ENCODE measurements at places on chromosomes 6 and 20. TPM values are rescaled to one million over a fixed set of nuclear protein-coding genes. Genes with fewer than 3 reads are reported as not detected.

DNA sequence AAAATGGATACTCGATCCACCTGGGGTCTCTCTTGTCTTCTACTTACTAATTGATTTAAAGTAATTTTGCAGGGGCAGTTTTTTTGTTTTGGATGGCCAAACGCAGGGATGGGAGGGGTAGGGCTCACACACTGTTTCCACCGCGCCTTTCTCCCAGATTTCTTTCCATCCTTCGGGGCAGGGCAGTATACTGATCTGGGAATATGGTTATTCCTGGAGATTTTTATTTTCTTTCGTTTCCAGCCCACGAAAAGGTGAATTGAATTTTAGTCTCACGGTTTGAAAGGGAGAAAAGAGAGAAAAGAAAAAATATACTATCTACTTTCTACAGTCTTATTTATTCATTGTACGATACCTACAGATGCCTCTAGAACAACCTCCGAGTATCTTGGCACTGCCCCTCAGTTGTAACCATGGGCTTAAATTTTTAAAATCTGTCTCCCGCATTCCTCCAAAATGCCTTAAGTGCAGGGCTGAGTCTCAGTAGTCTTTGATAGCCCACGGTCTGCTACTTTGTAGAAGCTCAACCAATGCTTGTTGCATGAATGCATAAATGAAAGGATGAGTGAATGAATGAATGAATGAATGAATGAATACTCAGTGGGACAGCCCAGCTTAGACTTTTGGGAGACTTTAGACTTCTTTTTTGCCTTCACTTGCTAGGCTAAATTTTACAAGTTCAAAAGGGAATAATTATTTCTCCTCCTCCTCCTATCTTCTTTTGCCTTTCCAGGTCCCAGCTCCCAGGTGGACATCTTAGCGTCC, 18.1 kb upstream of the TRIM27 start:
- no peaks in the 10 kb centered on the region for H3K27me3 ChIP-seq
- DNase-seq: no peak
- H3K27ac ChIP-seq: peak overlapping the region; percentile 82
- peak overlapping the region; percentile 50 for H3K4me3 ChIP-seq
- H3K4me1 ChIP-seq: peaks cover 40% of the 10 kb centered on the region

GRCh38 chr20:11861479-11861878, 56.2 kb upstream of the BTBD3 start:
- no peak overlapping the region for H3K4me3 ChIP-seq
- H3K4me1 ChIP-seq: no peaks in the 10 kb centered on the region
- H3K27me3 ChIP-seq: no peaks in the 10 kb centered on the region
- no peak for DNase-seq
- no peak overlapping the region for H3K27ac ChIP-seq

- H3K4me3 ChIP-seq: no peak overlapping the region
- DNase-seq: no peak
- no peak overlapping the region for H3K27ac ChIP-seq
- no peaks in the 10 kb centered on the region for H3K4me1 ChIP-seq
- no peaks in the 10 kb centered on the region for H3K36me3 ChIP-seq
Measured at GRCh38 chr6:56386717-56387116, 139.3 kb upstream of the COL21A1 start.

DNA sequence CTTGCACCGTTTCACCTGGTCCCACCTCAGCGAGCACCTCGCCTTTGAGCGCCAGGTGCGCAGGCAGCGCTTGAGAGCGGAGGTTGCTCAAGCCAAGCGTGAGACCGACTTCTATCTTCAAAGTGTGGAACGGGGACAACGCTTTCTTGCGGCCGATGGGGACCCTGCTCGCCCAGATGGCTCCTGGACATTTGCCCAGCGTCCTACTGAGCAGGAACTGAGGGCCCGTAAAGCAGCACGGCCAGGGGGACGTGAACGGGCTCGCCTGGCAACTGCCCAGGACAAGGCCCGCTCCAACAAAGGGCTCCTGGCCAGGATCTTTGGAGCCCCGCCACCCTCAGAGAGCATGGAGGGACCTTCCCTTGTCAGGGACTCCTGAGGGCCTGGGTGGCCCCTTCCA, 1.5 kb downstream of the ABT1 start:
- H3K27ac ChIP-seq: no peak overlapping the region
- peaks cover 30% of the 10 kb centered on the region for H3K4me1 ChIP-seq
- no peak overlapping the region for H3K4me3 ChIP-seq
- H3K36me3 ChIP-seq: no peaks in the 10 kb centered on the region
- H3K27me3 ChIP-seq: peaks cover 20% of the 10 kb centered on the region
- no peak for DNase-seq

- no peak for DNase-seq
- H3K27me3 ChIP-seq: no peaks in the 10 kb centered on the region
- no peak overlapping the region for H3K4me3 ChIP-seq
- no peaks in the 10 kb centered on the region for H3K36me3 ChIP-seq
Measured at GRCh38 chr20:4434681-4435080, 287.0 kb upstream of the PRND start.

DNA sequence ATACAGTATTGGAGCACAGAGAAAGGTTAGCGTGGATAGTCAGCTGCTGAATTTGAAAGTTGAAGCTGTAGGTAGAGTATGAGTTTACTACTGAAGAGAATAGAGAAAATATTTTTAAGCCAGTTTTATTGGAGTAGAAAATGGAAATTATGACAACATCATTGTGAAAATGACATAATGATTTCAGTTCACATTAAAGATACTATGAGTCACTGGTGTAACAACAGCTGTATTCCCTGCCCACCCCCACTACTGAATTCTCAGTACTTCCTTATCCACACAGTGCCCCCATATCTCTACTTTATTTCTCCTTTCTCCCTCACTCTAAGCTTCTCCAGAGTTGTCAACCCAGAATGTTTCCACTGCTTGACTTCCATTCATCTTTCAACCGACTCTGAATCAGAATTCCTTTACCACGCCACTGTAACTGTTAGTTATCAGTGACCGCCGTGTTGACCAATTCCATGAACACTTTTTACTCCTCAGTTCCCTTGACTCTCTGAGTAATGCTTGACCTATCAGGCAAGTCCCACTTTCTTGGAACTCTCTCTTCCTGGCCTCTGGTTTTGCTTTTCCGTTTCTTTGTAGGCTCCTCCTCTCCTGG, 139.6 kb downstream of the AIG1 start:
- DNase-seq: no peak
- no peaks in the 10 kb centered on the region for H3K4me1 ChIP-seq
- H3K4me3 ChIP-seq: no peak overlapping the region
- no peaks in the 10 kb centered on the region for H3K36me3 ChIP-seq
- no peak overlapping the region for H3K27ac ChIP-seq

- no peaks in the 10 kb centered on the region for H3K27me3 ChIP-seq
- H3K4me1 ChIP-seq: no peaks in the 10 kb centered on the region
- H3K27ac ChIP-seq: no peak overlapping the region
- DNase-seq: no peak
Measured at GRCh38 chr6:42125231-42125630, 17.2 kb downstream of the C6orf132 start.

- no peaks in the 10 kb centered on the region for H3K27me3 ChIP-seq
- peaks cover 50% of the 10 kb centered on the region for H3K4me1 ChIP-seq
- no peak for DNase-seq
- no peak overlapping the region for H3K27ac ChIP-seq
- H3K4me3 ChIP-seq: no peak overlapping the region
- no peaks in the 10 kb centered on the region for H3K36me3 ChIP-seq
Measured at GRCh38 chr6:15401120-15401519, 155.3 kb downstream of the JARID2 start.

DNA sequence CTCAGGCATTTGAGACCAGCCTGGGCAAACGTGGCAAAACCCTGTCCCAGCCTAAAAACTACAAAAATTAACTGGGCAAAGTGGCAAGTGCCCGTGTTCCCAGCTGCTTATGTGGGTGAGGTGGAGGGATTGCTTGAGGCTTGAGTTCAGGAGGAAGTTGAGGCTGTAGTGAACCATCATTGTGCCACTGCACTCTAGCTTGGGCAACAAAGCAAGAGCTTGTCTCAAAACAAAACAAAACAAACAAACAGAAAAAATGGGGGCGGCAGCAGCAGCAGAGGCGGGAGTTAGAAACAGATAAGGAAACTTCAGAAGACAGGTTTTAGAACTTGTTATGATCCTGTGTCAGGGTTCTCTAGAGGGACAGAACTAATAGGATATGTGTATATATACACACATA, 49.0 kb downstream of the SCAF8 start:
- no peak for DNase-seq
- no peaks in the 10 kb centered on the region for H3K27me3 ChIP-seq
- H3K36me3 ChIP-seq: peaks cover 25% of the 10 kb centered on the region
- no peaks in the 10 kb centered on the region for H3K4me1 ChIP-seq
- no peak overlapping the region for H3K4me3 ChIP-seq

DNA sequence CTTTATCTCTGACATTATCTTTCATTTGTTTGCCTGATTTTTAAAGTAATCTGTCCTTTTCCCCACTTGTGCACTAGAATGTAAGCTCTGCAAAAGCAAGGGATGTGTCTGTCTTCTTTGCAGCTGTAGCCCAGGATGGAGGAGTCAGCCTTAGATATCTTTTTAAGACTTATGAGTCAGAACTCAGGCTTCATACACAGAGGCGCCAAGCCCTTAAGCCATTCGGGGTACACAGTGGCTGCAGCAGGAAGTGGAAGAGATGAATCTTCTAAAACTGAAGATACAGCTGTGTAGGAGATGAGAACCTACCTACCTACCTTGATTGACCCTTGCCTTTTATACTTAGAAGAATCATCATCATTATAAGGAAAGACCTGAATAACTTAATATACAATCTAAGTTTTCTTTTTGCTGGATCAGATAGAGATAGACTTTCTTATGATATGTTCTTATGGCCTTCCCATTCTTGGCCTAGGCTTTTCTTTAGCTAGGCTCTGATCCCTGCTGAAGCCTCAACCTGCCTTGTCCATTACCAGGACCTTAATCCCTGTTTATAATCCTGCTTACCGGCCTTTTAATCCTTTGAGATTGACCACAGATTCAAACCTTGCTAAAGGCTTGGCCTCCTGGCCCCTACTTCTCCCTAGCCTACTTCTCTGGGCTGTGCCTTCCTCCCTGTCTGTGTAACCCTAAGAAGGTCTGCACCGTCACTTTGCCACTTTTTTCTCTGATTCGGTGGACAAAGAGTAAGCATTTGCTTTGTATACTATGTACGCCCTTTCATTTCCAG, 304.5 kb downstream of the PRL start:
- no peaks in the 10 kb centered on the region for H3K27me3 ChIP-seq
- DNase-seq: no peak
- no peak overlapping the region for H3K4me3 ChIP-seq
- H3K4me1 ChIP-seq: no peaks in the 10 kb centered on the region
- H3K36me3 ChIP-seq: no peaks in the 10 kb centered on the region
- H3K27ac ChIP-seq: no peak overlapping the region

DNA sequence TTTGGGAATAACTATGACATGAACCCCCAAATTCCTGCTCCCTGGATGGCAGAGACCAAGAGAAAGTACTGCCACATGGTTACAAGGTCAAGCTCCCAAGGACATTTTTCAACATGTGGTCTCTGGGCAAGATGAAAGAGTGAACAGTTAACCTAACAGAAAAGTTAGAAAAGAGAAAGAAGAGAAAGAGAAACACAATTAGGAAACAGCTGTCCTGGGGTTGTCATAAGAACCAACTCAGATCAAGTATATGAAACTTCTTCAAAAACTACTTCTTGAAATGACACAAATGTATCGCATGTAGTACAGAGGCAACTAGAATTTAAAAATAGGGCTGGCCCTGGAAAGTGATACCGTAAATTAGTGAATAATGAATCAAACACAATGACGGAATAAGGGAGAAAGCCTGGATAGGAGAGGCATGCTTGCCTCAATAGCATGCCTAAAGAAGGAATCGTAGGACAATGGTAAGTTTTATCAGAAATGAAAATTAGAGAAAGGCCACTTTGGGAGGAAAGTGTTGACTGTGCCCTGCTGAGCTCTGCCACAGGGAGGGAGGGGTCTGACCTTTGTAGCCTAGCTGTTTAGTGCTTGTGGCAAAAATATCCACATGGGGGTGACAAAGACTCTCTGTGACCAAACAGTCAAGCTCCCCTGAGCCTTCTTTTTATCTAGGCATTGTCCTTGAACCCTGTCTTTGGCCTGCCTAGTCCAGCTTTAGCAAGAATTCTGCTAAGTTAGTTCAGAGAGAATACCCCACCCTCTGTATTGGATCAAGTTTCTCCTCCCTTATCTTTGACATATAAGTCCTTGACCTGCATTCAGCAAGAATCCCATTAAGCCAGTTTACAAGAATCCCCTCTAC, 4.3 kb upstream of the DCBLD1 start:
- H3K4me1 ChIP-seq: peaks cover 11% of the 10 kb centered on the region
- no peak for DNase-seq
- H3K4me3 ChIP-seq: no peak overlapping the region
- no peaks in the 10 kb centered on the region for H3K27me3 ChIP-seq

- H3K4me1 ChIP-seq: no peaks in the 10 kb centered on the region
- H3K36me3 ChIP-seq: no peaks in the 10 kb centered on the region
- H3K27ac ChIP-seq: no peak overlapping the region
Measured at GRCh38 chr6:22412994-22413393, 116.2 kb upstream of the PRL start.

- H3K27me3 ChIP-seq: no peaks in the 10 kb centered on the region
- no peak overlapping the region for H3K4me3 ChIP-seq
- DNase-seq: no peak
Measured at GRCh38 chr6:38034274-38034914, 214.9 kb downstream of the ZFAND3 start.

DNA sequence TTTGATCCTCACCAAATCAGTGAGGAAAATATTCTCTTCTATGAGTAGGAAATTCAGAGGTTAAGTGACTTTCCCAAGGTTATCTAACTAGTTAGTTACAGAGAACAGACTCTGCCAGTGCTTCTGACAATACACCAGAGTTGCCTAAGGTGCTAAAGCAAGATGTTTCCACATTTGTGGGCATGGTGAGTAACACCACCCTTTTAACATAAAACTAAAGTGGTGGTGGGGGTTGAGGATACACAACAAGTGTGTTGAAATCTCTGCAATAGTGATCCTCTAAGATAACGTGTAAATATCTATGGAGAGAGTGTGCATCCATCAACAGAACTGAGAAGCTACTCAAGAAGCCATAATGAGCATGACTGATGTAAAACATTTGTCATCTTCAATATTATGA, 11.7 kb downstream of the VNN2 start:
- no peaks in the 10 kb centered on the region for H3K36me3 ChIP-seq
- DNase-seq: no peak
- H3K27me3 ChIP-seq: no peaks in the 10 kb centered on the region
- peaks cover 50% of the 10 kb centered on the region for H3K4me1 ChIP-seq

- H3K27ac ChIP-seq: no peak overlapping the region
- no peaks in the 10 kb centered on the region for H3K4me1 ChIP-seq
- no peaks in the 10 kb centered on the region for H3K36me3 ChIP-seq
- no peaks in the 10 kb centered on the region for H3K27me3 ChIP-seq
Measured at GRCh38 chr20:58612121-58612691, 38.9 kb upstream of the STX16 start.

RFX6 gene
- total RNA-seq: not detected

KCNG1 gene
- 0.31 TPM for total RNA-seq

TRIM31 gene
- 0.39 TPM for total RNA-seq

MYO6 gene
- total RNA-seq: 105 TPM

SLC22A16 gene
- total RNA-seq: 0.52 TPM

RNF182 gene
- total RNA-seq: 3.3 TPM

HDAC2 gene
- total RNA-seq: 75.7 TPM

SCRT2 gene
- not detected for total RNA-seq

HNF4A gene
- 3.5 TPM for total RNA-seq
